ENCODE measurements at places on chromosomes 7 and 10. TPM values are rescaled to one million over a fixed set of nuclear protein-coding genes. Genes with fewer than 3 reads are reported as not detected.

GRCh38 chr7:128427289-128427891 lies 17.6 kb upstream of the IMPDH1 start:
- peak; percentile 77 for DNase-seq

DNA sequence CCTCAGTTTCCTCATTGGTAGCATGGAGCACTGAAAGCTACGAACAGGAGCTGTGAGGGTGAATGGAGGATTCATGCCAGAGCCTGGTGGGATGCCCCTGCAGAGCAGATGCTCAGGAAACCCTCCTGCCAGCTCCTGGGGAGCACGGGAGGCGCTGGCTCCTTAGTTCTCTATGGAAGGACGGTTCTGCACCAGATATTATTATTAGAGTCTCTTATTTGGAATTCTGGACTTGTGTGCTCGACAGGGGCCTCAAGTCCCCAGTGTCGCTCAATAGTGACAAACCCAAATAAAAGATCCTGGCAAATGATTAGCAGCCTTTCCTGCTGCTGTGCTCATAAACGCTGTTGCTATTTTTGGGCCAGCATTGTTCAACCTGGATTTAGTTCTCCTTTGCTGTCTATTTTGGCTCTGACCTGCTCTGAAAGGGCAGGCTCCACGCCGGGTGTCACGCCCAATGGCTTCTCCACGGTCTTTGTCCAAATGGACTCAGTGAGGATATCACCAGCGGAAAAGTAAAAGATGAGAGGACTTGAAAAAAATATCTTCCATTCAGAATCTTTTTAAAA lies 23.0 kb upstream of the KLF6 start:
- peak; percentile 46 for DNase-seq

DNA sequence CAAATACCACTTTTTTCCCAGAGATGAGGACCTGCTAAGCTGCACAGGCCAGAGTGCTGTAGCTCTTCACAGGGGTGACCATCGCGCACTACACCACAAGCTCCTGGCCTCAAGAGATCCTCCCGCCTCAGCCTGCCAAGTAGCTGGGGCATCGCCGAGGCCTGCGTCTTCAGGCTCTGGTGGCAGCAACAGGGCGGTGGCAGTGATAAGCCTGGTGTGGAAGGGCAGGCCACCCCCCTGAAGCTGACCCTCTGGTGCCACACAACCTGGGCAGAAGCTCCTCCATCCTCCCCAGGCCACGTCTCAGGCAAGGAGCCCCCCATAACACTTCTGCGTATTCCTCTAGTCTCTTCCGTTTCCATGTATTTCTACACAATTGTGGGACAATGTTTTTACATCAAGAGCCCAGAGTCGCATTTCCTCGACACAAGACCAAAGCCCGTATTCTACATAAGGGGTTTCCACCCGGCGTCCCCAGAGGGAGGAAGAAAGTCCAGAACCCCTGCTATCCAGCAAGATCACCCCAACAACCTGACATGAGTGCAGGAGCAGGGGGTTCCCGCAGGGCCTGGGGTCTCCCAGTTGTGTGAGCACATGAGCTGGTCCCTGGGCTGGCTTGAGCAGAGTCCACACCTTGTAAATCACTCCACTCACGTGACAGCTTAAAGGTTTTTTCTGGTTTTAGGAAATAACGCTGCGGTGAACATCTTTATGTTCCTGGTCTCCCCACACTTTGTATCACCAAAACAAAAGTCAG lies 37.6 kb upstream of the NCAPG2 start:
- DNase-seq = no peak

GRCh38 chr7:31410265-31410664 lies 69.7 kb upstream of the NEUROD6 start:
- no peak for DNase-seq

GRCh38 chr7:115289971-115290370 lies 368.1 kb downstream of the MDFIC start:
- DNase-seq = no peak

Gene FUOM
- total RNA-seq = 11.2 TPM

Gene GBX1
- not detected for total RNA-seq

DNA sequence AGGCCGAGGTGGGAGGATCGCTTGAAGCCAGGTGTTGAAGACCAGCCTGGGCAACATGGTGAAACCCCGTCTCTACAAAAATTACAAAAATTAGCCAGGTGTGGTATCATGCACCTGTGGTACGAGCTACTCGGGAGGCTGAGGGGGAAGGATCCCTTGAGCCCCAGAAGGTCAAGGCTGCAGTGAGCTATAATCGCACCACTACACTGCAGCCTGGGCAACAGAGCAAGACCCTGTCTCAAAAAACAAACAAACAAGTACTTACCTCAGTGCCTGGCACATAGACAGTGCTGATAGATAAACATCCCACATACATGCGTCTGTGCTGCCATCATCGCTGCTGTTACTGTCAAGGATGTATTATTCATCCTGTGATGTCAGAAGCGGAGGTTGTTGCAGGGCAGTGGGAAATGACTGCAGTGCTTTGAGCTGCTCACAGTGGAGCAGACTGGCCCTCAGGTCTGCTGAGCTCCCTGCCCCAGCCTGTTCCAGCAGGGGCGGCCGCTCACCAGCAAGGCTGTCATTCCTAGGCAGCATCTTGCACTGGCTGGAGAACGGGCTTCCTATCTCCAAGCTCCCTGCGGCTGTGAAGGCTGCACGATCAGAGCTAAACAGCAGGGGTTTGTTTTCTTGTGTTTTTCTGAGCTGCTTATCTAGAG lies 18.6 kb downstream of the FOXK1 start:
- peak; percentile 95 for DNase-seq

GRCh38 chr7:120412139-120413050 lies 139.4 kb downstream of the KCND2 start:
- DNase-seq = no peak

GRCh38 chr10:29322918-29323317 lies 34.0 kb downstream of the LYZL1 start:
- no peak for DNase-seq

DNA sequence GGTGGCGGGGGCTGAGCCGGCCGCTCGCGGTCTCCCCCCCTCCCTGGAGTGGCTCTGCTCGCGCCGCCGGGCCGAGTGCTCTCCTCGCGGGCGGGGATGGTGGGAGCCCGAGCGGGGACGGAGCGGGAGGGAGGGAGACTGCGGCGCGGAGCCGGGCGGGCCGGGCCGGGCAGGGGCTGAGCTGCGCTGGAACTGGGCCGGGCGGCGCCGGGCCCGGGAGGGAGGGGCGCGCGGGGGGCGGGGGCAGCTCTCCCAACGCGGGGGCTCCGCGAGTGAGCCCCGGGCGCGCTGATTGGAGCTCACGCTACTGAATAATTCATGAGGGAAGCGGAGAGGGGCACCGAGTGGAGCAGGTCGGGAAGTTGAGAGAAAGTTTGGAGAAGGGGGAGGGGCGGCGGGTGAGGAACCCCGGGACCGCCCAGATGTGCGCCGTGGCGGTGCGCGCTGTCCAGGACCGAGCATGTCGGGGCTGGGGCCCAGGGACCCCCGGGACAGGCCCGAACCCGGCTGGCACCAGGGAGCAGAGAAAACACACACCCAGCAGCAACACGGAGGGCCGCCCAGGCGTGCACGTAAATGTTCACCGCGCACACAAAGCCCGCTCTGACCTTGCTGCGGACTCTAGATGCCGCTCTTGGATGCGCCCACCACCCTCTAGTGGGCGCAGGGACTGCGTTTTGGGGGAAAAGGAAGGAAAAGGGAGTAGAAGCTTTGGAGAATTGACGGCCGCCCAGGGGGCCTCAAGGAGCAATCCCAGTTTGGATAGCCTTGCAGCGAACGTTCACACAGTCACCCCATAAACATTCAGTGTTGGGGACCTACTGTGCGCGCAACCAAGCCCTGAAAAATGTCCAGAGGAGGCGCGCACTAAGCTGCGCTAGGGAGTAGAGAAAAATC lies at the start of gene EPHB4:
Gene EPHB4, minus strand, starts transcription at position 194 of the 897 bp plus-strand sequence. CDS start 493 bp downstream, outside the sequence.
- peak; percentile 90 for DNase-seq

GRCh38 chr10:88150339-88150738 lies 286.9 kb downstream of the PTEN start:
- peak; percentile 48 for DNase-seq

DNA sequence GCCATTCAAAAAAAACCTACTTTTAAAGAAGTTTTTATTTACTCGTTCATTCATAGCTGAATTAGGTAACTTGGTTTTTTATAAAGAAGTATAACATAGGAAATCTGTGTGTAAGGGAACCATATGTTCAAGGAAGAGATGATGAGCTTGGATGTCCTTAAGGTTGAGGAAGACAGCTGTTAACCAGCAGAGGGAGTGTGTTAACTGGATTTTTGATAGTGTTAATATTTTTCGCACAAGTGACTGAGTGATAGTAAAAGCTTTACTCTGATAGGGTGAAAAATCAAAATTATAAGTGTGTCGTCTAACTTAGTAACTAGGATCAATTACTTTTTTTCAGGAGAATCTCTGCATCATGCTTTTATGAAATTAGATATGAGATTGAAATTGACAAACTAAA lies 134.7 kb downstream of the ARL5B start:
- no peak for DNase-seq

DNA sequence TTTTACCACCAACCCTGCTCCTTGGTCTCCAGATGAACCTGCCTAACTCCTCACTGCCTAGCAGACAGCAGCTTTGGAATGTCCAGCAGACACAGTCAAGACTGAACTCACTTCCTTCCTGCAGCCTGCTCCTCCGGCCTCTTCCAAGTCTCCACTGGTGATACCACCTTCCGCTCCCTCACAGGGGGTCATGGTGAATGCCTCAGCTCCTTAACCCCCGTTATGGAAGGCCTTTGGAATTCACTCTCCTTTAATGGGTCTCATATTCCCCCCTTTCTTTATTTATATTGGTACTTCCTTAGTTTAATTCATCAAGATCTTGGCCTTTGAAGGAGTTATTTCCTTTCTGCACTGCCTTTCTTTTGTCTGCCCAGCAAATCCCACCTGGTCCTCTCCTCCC lies 44.9 kb upstream of the ZNF32 start:
- peak; percentile 86 for DNase-seq

Gene GRK5
- 47.0 TPM for total RNA-seq

DNA sequence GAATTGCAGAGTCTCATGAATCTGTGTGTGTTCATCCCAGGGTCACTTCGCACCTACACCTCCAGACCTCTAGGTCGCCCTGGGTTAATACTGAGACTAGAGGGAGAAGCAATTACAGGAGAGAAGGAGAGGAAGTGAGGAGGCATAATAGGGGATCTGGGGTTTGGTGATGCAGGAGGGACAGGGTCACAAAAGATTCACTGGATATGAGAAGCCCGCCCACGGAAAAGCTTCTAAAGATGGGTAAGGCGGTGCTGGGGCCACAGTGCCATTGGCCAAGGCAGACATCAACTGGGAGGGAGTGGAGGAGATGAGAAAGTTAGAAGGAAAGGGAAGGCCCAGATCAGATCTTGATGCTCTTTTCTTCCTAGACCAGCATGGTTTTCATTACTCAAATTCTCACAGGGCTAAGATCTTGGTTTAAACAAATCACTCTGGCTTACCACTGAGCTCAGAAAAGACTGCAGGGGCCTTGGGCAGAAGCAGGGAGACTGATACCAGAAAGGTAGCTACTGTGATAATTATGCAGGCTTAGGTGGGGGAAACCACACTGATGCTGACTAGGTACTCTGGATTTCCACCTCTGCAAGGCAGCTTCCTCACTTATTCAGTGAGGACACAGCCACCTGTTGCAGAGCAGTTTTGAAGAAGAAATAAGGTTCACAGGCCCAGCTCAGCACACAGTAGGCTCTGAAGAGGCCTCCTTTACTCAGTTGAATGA lies 17.4 kb upstream of the ZNF273 start:
- DNase-seq = no peak

- DNase-seq = no peak
These were observed 93.5 kb upstream of the MPP7 start for GRCh38 chr10:28396331-28396730.

Gene GTF2IRD1
- 7.4 TPM for total RNA-seq

DNA sequence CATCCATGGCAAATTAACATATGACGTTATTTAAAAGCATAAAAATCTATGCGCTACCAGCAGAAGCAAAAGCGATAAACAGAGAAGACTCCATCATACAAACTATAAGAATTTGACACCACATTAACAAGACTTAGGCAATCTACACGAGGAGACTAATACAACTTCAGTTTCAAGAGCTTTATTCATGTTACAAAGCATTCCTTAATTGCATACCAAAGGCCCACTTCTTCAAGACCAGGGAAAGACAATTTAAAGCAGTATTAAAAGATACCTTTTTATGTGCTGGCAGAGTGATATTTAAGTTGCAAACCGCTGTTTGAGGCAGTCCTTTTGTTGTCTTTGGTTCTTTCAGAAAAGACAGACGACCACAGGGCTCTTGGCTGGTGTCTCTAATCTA lies 176.0 kb upstream of the CCDC6 start:
- no peak for DNase-seq

DNA sequence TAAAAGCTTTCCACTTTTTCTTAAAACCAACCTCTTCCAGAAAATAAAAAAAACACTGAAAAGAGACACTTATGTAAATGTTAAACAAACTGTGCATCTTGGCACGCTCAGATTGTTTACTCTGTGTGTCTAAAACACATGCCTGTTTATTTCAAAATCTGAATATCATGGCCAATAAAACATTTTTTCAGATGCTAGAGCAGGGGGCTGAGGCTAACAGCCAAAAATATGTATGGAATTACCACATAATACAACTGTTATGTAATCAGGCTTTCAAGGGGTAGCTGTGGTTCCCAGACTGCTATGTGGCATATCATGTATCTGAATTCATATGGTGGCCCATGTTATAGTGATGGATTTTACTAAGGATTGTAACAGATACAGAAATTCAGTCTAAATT lies 130.4 kb downstream of the HIBADH start:
- no peak for DNase-seq

DNA sequence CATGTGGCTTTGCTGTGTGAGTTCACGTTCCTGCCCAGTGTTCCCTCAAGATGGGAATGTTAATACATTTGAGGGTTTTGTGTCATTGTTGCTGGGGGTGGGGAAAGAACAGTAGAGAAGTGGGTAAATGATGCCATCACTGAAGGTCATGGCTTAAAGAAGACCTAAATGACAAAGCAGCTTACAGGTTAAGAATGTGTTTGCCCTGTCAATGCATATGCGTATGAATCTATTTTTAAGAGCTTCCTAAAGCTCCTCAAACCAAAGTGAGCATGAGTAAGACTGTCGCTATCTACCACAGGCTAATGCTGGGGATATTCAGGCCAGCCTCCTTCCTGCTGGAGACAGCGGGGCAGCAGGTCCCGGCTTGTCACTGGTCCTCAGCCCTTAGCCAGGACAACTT lies 162.9 kb downstream of the CREB5 start:
- DNase-seq = no peak

Gene SLC13A1
- total RNA-seq = not detected

- DNase-seq = no peak
These were observed 154.8 kb downstream of the CHN2 start for GRCh38 chr7:29349362-29349761.

- DNase-seq = no peak
These were observed 62.6 kb upstream of the SEMA3C start for GRCh38 chr7:80981405-80981804.

- no peak for DNase-seq
These were observed 13.5 kb upstream of the ZNRF2 start for GRCh38 chr7:30270921-30271320.

Gene STK17A
- total RNA-seq = 88.7 TPM

DNA sequence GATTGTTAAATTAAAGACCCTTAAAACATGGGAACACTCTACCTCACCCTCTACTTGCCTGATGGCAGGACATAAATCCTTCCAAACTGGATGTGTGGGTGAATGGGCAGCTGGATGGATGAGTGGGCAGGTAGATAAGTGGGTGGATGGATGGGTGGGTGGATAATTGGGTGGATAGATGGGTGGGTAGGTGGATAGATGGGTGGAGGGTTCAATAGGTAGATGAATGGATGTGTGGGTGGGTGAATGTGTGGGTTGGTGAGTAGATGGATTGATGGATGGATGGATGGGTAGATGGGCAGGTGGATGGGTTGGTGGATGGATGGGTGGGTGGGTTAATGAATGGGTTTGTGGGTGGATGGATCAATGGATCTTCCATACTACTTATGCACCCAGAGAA lies 18.9 kb upstream of the FFAR4 start:
- DNase-seq = no peak

Measured in dermis blood vessel endothelial cell (primary cell).